ENCODE measurements at places on chromosomes 3 and 15.
A peak's percentile ranks its signal among the peaks of the same experiment; 100 is the strongest.

DNA sequence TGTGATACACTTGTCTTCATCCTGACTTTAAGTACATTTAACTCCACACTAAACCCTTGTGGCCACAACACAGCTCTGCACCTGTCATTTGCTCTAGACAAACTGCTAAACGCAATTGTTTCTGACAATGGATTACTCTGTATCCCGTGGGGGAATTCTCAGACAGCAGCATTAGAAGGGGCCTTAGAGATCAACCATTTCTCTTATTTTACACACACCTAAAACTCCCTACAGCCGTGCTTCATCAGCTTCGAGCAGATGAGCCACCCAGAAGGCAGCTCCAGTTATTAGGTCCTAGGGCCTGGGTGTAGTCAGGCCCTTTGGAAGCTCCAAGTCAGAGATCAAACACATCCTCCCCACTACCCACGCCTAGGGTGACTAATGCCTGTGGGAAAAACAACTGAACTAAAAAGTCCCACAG, 1.3 kb upstream of the IL12A start:
- DNase-seq = no peak

- DNase-seq = no peak
These were observed 559.6 kb upstream of the MDFIC2 start for GRCh38 chr3:70871909-70872656.

DNA sequence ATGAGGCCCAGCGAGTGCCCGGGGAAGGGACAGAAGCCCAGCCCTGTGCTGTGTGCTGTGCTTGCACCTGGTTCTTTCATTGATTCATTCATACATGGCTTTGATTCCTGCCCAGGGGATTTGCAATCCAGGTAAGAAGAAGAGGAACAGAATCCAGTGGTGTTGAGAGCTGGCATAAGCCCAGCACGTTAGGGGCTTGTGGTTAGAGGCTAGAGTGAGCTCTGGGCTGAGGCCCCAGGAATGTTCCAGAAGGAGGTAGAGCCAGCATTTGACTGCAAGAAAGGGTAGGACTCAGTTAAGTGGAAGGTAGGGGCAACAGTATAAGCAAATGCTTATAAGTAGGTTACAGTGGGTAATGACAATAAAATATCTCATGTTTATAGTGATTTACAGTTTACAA, 2.3 kb downstream of the VWA5B2 start:
- DNase-seq = no peak

GRCh38 chr3:177754508-177754921, 557.2 kb upstream of the TBL1XR1 start:
- no peak for DNase-seq

DNA sequence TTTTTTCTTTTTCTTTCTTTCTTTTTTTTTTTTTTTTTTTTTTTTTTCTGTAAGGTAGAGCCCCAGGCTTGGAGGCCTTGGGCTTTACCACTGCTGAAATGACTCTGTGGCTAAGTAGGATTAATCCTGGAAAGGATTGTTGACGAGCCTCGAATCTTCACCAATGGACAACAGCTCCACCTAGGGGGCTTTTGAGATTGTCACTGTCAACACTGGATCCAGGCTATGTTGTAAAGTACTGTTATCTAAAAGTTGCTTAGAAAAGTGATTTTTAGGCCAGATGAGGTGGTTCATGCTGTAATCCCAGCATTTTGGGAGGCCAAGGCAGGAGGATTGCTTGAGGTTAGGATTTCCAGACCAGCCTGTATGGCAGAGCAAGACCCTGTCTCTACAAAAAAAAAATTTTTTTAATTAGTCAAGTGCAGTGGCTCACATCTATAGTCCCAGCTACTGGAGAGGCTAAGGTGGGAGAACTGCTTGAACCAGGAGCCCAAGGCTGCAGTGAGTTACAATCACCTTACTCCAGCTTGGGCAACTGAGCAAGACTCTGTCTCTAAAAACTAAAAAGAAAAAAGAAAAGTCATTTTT, 41.6 kb downstream of the KLHL18 start:
- DNase-seq = peak; percentile 87

GRCh38 chr3:152272771-152273242, 4.1 kb downstream of the MBNL1 start:
- DNase-seq = no peak

DNA sequence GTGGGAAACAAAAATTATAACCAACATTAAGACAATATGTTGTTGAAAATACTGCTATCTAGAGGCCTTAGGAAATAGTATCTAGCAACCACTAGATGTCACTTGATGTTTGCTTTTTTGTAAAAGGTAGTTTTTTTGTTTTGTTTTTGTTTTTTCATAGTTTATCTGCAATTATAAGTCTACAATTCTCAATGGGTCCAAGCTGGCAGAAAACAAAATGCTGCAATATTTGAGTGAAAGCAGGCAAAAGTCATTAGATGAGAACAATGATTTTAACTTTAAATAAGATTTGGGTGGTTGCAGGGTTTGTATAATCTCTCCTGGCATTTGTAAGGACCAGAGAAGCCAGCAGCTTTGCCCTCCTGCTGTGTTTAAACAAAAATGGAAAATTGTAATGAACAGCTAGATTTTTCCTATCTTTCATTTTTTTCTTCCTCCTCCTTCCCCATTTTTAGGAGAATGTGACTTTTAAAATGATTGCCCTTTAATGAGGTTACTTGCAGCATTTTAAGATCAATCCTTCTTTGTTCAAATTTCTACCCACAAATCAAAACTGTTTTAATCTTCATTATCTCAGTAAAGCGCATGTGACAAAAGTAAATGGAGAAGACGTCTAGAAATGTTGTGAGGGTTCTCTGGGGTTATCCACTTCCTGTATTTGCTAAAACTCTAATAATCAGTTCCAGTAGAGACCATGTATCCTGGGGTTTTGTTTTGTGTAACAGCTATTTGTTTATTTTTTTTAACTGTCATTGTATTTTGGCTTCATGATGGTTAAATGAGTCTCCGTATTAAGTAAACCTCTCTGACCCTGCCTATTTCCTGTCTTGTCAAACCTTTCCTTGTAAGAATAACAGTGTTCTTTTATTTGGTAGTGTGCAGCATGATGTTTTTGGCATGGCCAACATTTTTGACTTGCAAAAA, 27.3 kb downstream of the DUT start:
- DNase-seq = no peak

DNA sequence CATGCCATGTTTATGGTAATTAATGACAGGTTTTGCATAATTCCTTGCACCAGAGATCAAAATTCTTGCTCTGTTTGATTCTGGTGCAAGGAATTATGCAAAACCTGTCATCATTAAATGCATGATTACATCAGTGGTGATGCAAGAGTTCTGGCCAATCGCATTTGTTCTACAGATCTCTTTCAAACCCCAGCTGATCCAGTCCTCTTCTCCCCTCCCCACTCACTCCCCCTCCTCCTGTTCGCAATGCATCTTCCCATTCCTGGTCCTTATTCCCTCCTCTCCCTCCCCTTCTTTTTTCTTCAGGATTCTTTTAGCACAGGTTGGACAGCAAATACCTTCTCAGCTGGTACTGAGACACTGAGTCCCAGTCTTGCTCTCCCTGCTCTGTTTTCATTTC, 82.1 kb downstream of the GABRB3 start:
- DNase-seq = no peak

DNA sequence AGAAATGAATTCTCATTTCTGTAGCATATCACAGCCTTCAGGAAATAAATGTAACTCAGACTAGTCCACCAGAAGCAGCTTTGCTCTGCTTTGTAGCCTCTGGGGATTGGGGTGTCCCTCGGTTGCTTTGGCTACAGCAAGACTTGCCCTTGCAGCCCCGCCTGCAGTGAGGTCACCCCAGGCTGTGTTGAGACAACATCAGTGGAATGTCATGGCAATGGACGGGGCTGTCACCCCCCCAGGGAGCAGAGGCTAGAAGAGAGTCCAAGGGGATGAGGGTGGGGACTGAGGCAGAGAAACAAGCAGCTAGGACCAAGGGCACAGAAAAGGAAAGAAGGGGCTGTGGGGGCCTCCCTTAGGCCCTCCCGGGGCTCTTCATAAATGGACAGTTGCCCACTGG, 854 bp downstream of the CLEC3B start:
- no peak for DNase-seq

DNA sequence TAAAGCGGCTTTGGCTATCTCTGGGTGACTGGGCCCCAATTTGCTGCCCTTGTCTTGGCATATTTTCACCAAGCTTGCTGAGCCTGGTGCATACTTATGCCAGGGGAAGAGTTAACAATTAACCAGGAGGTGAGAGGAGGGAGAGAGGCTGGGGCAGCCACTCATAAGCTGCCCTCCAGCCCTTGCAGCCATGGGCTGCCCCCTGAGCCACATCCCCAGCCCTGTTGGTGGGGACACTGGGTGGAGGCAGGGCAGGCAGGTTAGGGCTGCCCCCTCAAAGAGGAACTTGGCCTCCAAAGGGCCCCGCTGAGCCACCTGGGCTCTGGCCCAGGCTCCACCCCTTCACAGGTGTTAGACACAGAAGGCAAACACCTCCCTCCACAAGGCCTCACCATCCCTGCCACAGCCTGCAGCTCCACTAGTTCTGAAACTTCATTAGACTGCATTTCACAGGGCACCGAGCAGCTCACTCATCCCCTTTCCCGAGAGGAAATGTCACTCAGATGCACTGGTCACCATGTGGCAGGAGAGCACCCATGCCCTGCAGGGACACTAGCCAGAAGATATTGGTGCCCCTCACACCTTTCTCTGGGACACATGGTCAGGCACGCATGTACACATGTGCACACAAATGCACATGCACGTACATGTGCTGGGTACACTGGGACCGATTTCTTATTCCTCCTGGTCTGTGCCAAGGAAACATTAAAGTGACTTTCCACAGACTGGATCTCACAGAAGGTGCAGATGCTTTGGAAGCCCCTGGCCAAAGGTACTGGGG, 20.2 kb downstream of the AMOTL2 start:
- no peak for DNase-seq

GRCh38 chr3:192054881-192055280, 593.9 kb downstream of the PYDC2 start:
- DNase-seq = no peak

DNA sequence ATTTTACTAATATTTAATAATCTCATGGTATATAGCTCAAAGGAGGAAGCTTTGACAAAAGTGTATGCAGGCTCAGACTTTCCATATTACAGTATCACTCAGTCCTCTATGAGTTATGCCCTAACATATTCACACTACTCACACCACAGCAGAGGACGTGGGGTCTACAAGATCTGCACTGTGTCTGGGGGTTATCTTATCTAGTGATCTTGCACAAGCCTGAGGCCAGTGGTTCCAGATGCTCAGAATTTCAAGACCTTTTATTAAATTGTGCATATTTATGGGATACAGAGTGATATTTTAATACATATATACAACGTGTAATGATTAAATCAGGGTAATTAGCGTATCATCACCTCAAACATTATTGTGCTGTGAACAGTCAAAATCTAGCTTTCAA, 933.1 kb downstream of the SQOR start:
- DNase-seq = no peak

DNA sequence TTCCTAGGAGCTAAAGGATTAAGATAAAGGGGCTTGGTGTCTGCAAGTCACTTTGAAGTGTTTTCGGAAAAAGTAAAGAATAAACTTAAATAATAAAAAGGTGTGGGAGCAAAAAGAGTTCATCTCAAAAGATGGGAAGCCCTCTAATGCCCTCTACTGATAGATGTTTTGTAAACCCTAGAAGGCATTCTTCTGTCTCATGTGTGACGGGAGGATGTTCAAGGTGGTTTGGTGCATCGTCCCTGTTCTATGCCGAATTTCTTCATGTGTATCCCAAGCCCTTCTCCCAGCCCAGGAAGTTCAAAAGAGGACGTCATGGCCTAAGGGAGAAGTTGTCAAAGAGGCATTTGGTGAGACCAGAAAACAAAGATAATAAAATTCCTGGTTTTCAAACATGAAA, 37.2 kb downstream of the CCK start:
- peak; percentile 31 for DNase-seq

DNA sequence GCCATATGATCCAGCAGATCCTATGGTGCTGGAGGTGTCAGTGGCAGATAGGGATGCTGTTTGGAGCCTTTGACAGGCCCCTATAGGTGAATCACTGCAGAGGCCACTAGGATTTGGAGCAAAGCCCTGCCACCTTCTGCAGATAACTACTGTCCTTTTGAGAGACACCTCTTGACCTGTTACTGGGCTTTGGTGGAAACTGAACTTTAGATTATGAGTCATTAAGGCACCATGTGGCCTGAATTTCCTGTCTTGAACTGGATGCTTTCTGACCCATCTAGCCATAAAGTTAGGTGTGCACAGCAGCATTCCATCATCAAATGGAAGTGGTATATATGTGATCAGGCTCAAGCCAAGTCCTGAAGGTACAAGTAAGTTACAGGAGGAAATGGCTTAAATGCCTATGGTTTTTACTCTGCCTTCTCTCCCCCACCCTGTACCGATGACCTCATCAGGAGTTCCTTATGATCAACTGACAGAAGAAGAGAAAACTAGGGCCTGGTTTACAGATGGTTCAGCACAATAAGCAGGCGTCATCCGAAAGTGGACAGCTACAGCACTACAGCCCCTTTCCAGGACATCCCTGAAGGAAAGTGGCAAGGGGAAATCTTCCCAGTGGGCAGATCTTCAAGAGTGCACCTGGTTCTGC, 565.6 kb upstream of the AGTR1 start:
- DNase-seq = no peak

DNA sequence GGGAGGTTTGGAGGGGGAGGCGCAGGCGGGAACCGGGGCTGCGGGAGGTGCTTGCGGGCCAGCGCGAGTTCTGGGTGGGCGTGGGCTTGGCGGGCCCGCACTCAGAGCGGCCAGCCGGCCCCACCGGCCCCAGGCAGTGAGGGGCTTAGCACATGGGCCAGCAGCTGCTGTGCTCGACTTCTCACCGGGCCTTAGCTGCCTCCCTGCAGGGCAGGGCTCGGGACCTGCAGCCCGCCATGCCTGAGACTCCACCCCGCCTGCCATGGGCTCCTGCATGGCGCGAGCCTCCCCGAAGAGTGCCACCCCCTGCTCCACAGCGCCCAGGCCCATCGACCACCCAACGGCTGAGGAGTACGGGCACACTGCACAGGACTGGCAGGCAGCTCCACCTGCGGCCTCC, 98.6 kb upstream of the IGF1R start:
- no peak for DNase-seq
